ENCODE measurements at places on chromosomes 6 and 20.
A peak's percentile ranks its signal among the peaks of the same experiment; 100 is the strongest.

DNA sequence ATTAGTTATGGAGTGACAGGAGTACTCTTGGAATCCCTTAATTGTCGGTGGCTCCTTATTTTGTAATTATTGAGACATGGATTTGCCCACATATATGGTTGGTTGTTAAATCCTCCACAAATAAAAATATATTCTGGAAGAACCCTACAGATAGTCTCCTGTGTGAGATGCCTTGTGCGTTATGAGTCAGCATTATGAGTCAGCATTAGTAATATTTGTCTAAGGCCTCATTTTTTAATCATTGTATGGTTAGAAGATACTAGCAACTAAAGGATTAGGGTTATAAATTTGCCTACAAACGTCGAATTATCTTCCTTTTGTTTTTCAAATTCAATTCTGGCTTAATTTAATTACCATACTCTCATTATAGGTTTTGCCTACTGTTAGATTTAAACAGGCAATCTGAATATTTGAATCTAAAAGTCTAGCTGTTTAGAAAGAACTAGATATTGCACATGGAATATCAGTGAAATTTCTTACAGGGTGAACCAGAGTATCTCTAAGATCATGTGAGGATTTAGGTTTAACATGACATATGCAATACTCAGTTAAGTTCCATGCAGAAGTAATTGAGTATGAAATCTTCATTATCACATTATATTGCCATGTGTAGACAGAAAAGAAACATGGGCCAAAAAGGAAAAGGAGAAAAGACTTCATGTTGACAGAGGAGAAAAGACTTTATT is 5.9 kb downstream of the C6orf58 start:
- no peak for DNase-seq

DNA sequence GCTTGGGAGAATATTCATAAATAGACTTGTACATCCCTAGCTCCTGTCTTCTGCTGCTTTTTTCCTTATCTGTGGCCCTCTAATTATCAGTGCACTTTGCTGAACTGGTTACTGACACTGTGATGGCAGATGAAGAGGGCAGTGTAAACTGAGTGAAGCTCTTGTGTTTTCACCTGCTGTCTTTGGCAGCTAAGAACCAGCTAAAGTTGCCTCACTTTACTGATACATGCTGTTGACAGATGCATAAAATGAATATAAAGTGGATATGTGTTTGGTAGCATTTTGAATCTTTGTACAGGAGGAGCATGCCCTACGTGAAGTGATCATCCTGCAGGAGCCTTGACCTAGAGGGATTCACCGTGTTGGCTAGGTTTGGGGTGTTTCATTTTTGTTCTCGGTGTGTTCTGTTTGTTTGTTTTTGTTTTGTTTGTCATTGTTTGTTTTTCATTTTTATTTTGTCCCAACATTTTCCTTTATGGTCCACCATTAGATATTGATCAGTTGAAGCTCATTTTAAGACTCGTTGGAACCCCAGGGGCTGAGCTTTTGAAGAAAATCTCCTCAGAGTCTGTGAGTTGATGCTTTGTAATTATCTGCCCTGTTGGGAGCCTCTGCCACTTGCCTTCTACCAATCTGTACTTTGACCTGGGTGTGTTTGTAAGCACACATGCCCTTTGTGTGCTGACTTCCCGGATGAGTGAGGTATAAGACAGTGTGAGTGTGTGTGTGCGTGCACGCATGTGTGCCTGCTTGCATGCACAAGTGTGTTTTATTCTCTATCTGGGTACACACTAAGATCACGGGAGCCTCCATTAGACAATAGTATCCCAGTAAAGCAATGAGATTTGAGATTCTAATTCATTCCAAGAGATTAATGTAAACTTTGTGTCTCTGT is 34.6 kb upstream of the MAPK13 start:
- DNase-seq: no peak

DNA sequence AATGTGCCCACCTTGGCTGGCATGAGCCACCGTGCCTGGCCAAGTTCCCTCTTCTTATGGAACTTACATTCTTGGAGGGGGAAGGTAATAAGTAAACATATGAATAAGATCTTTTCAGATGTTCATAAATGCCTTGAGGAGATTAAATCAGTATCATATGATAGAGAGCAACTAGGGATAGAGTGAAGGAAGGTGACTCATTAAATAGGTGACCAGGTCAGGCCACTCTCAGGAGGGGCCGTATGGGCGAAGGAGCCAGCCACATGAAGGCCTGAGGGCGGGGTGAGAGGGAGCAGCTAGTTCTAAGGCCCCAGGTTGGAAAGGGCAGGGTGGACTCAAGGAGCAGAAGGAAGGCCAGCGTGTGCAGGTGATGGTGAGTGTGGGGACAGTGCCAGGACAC is 91.1 kb downstream of the UST start:
- DNase-seq: no peak

DNA sequence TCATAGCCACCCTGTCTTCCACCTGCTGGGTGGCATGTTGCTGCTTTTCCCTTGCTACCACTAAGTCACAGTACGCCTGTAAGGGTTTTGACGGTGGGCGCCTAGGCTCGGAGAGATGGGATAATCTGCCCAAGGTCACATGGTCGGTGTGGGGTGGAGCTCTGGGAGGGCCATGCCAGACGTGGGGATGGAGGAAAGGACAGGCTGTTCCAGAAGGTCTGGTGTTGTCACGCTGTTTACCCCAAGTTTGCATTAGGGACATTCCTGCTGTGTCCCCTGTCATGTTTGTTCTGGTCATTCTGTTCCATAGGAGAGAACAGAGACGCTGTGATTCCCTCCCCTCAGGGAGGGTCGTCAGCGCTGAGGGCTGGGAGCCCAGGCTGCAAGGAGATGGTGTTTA is 16.1 kb downstream of the IP6K3 start:
- no peak for DNase-seq

GRCh38 chr6:167699141-167699931 is 127.4 kb upstream of the AFDN start:
- DNase-seq: peak; percentile 45

GRCh38 chr6:109840796-109841195 is 137.3 kb upstream of the GPR6 start:
- no peak for DNase-seq

DNA sequence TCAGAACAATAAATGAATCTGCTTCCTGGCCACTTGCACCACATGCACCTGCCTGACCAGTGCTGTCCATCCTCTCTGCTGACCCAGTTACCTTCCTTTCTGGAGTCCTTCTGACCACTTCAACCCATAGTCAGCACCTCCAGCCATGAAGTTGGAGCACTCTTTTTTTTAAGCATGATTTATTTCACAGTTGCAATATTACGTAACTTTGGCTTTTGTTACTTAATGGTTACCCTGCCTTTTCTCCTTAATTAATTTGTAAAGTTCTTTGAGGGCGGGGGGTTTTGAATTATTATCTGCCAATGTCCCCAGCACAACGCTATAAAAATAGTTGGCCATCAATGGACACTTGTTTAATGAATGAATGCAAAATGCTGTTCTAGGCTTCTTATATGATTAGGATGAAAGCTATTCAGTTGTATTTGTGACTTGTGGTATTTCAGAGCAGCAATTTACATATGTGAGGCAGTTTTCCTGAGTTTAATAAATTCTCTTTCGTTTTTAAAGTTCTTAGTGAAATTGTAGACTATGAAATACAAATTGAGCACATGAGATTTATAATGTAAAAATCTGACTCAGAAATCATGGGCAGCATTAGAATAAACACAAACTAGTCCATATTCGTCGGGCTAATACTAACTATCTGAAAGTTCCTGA is 180.0 kb downstream of the HS3ST5 start:
- DNase-seq: no peak

GRCh38 chr6:85134172-85134571 is 315.7 kb upstream of the NT5E start:
- no peak for DNase-seq

DNA sequence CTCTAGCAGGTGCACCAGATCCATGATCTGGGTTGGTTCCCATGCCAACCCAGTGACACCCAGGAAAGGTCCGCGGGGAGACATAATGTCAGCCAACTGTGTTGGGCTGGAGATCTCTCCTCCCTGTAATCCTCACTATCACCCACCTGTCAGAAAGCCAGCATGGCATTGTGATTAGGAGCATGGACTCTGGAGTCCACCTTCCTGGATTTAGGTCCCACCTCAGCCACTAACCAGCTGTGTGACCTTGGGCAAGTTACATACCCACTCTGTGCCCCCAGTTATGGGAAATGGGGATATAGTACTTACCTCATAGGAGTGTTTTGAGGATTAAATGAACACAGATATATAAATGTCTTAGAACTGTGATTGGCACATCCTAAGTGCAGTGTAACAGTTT is 97.9 kb downstream of the ZDHHC14 start:
- DNase-seq: no peak

DNA sequence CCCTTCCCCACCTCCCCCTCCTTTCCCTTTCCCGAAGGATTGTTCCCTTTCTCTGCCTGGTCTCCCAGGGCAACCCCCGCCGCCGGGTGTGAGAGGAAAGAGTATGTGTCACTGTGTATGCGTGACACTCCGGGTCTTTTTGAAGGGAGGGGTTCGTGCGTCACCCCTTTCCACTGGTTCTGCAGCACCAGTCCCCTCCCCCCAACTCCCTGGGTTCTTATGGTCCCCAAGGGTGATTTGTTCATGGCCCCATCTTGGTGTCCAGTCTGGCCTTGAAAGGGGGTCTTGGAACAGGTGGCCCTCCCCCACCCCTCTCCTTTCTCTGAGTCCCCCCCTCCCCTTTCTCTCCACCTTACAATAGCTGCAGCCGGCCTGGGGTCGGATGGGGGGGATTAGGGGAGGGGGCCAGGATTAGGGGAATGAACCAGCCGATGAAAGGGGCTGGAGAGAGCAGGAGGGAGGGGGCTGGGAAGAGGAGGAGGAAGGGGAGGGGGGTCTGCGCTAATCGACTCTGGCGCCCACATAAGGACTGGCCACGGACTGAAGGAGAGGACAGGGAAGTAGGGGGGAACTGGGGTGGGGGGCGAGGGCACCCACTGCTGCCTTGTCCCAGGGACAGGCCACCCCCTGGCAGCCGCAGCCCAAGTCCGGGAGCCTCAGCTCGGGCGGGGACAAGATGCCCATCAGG is 1.3 kb upstream of the RING1 start:
- DNase-seq: no peak

- DNase-seq: no peak
These were observed 32.2 kb upstream of the LAMP5 start for GRCh38 chr20:9482180-9482579.

DNA sequence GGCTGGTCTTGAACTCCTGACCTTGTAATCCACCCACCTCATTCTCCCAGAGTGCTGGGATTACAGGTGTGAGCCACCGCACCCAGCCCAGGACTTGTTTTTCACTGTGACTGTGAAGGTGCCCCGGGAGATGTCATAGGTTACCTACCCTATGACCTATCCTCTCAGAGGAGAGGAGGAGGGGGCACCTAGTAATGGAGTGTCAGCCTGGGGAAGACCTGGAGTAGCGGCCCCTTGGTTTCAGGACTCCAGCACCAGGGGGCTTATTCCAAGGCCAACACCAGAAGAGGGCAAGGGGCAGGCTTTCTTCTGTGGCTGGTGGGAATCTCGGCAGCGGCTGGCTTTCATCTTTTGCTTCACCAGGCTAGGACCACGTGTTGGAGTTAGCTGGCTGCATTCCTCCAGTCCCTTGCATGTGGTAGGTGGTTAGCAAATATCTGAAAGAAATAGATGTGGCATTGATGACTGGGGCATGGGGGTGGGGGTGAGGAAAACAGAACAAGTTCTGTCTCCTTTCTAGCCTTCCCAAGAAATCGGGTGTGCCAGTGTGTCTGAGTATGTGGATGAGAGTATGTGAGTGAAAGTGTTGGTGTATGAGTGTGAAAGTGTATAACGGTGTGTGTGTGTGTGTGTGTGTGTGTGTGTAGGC is 7.9 kb upstream of the ITPR3 start:
- no peak for DNase-seq

GRCh38 chr20:54389596-54390280 is 85.7 kb upstream of the DOK5 start:
- no peak for DNase-seq

GRCh38 chr6:26421259-26422144 is 18.8 kb upstream of the BTN3A3 start:
- peak; percentile 28 for DNase-seq

- no peak for DNase-seq
These were observed 52.0 kb downstream of the FRK start for GRCh38 chr6:116008470-116009243.

- DNase-seq: no peak
These were observed 36.5 kb downstream of the PPP1R16B start for GRCh38 chr20:38842026-38842425.

DNA sequence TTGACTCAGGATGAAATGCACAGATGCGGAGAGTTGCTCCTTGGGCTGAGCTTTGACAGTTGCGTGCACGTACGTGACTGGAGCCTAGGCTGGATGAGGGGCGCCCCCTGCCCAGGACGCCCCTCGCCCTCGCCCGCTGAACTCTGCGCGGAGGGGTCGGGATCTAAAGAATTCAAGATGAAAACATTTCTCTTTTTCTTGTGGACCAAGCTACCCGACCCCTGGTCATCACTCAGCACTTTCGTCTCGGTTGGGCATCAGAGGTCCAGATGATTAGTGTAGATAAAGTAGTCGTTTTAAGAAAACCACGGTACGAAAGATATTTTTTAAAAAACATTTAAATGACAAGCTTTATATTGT is 700 bp downstream of the DTD1 start:
- no peak for DNase-seq

- no peak for DNase-seq
These were observed 379.6 kb downstream of the COL12A1 start for GRCh38 chr6:74826263-74826662.

DNA sequence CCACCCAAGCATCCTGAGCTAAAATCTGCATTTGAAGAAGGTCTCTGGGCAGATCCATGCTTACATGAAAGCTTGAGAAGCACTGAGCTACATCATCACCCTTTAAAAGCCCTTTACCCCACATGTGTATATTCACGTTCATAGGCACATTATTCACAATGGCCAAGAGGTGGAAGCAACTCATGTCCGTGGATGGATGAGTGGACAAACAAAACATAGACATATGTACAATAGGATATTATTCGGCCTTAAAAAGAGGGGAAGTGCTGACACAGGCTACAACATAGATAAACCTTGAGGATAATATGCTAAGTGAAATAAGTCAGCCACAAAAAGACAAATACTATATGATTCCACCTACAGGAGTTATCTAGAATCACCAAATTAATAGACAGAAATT is 17.6 kb downstream of the ADGRF5 start:
- DNase-seq: no peak

DNA sequence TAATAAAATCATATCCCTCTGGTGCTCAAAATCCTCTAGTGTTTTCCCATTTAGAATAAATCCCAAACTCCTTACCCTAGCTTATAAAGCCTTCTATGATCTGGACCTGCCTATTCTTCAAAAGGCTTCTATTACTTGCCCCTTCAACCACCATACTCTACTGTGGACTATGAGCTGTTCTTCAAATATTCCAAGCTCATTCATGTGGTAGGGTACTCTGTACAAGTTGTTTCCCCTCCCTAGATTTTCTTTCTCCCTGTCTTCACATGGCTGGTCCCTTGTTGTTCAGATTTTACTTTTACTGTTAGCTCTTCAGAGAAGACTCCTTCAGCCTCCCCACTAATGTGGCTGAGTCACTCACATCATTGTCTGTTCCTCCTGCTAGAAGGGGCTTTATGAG is 193.2 kb downstream of the OGFRL1 start:
- no peak for DNase-seq

All from activated CD4-positive, alpha-beta T cell treated with anti-CD3 and anti-CD28 coated beads, Interleukin-2, amount 50 U/mL, for 24 hours (primary cell).